ENCODE measurements at places on chromosomes 13 and 19. TPM values are rescaled to one million over a fixed set of nuclear protein-coding genes. Genes with fewer than 3 reads are reported as not detected.

Gene CEACAM4
- total RNA-seq, result not detected

Gene RFX1
- total RNA-seq, result 1.3 TPM

Gene WDR18
- 88.5 TPM for total RNA-seq

Gene FAM83E
- 0.65 TPM for total RNA-seq

Gene CRLF1
- not detected for total RNA-seq

Gene PNMA8A
- not detected for total RNA-seq

Gene LMTK3
- total RNA-seq, result under 0.01 TPM

Gene CFAP97D2
- not detected for total RNA-seq

Gene BCAM
- total RNA-seq, result 34.3 TPM

Gene MEGF8
- total RNA-seq, result 17.7 TPM

Gene FGF21
- not detected for total RNA-seq

Gene HCN2
- total RNA-seq, result 0.44 TPM

Gene MED25
- total RNA-seq, result 9.9 TPM

Gene GRIK5
- not detected for total RNA-seq

Gene ZNF441
- 6.5 TPM for total RNA-seq

Gene CEBPA
- total RNA-seq, result 0.22 TPM
